ENCODE measurements at places on chromosomes 5 and 9. TPM values are rescaled to one million over a fixed set of nuclear protein-coding genes. Genes with fewer than 3 reads are reported as not detected.

APBA1 gene
- total RNA-seq, result 0.86 TPM

BOD1 gene
- 57.0 TPM for total RNA-seq

SCGB3A2 gene
- not detected for total RNA-seq

CARD9 gene
- total RNA-seq, result 0.65 TPM

PCDHGA5 gene
- total RNA-seq, result 1.4 TPM

ZDHHC11B gene
- total RNA-seq, result 2.2 TPM

C5orf52 gene
- total RNA-seq, result not detected

WNK2 gene
- total RNA-seq, result 58.8 TPM

SLC22A4 gene
- 1.9 TPM for total RNA-seq

SPINK5 gene
- total RNA-seq, result 0.18 TPM

CDHR2 gene
- total RNA-seq, result 0.13 TPM

C9orf153 gene
- total RNA-seq, result 0.51 TPM

MLLT3 gene
- total RNA-seq, result 2.5 TPM

CAVIN4 gene
- 81.5 TPM for total RNA-seq

FOXD4L6 gene
- not detected for total RNA-seq

WDR38 gene
- total RNA-seq, result not detected

ZNF484 gene
- total RNA-seq, result 3.9 TPM

C1QTNF2 gene
- total RNA-seq, result 0.08 TPM

B4GALT1 gene
- 28.1 TPM for total RNA-seq

ANKS6 gene
- total RNA-seq, result 3.4 TPM

TTLL11 gene
- 48.2 TPM for total RNA-seq

GARNL3 gene
- 2.2 TPM for total RNA-seq

EMB gene
- 3.7 TPM for total RNA-seq

CMBL gene
- 66.5 TPM for total RNA-seq

SLC6A18 gene
- total RNA-seq, result not detected

TXNDC8 gene
- not detected for total RNA-seq

ADGRD2 gene
- total RNA-seq, result not detected

IGFBPL1 gene
- not detected for total RNA-seq

SELENOP gene
- 155 TPM for total RNA-seq

RPL7A gene
- 1,526 TPM for total RNA-seq

NDST1 gene
- total RNA-seq, result 40.2 TPM

FOXD4L3 gene
- total RNA-seq, result not detected

MORN5 gene
- total RNA-seq, result not detected

BNC2 gene
- total RNA-seq, result 71.3 TPM

C5 gene
- 0.59 TPM for total RNA-seq

NEK6 gene
- total RNA-seq, result 5.3 TPM

SLC24A2 gene
- 1.2 TPM for total RNA-seq

CNTFR gene
- total RNA-seq, result 42.9 TPM

PDCD1LG2 gene
- 0.76 TPM for total RNA-seq

CCDC180 gene
- total RNA-seq, result 1.6 TPM

NMUR2 gene
- not detected for total RNA-seq

PCDHGA8 gene
- total RNA-seq, result 1.6 TPM

PCDHA8 gene
- total RNA-seq, result 0.12 TPM

HTR4 gene
- total RNA-seq, result not detected

ANXA6 gene
- 139 TPM for total RNA-seq

NRARP gene
- total RNA-seq, result 7.5 TPM

CFAP77 gene
- not detected for total RNA-seq

PRKAA1 gene
- total RNA-seq, result 36.5 TPM

C6 gene
- 0.71 TPM for total RNA-seq

EGFLAM gene
- total RNA-seq, result 51.0 TPM

CDC20B gene
- total RNA-seq, result not detected

TAF11L4 gene
- total RNA-seq, result not detected

CENPH gene
- total RNA-seq, result 1.6 TPM

SURF2 gene
- 12.9 TPM for total RNA-seq

Measured in psoas muscle (tissue), 8 donors.